ENCODE measurements at places on chromosomes 3 and 15. TPM values are rescaled to one million over a fixed set of nuclear protein-coding genes. Genes with fewer than 3 reads are reported as not detected.

SAMD7 gene
- not detected for total RNA-seq

SLCO3A1 gene
- total RNA-seq = 59.4 TPM

C15orf62 gene
- total RNA-seq = 1.4 TPM

STXBP5L gene
- total RNA-seq = not detected

SLC24A5 gene
- total RNA-seq = not detected

SMCO1 gene
- total RNA-seq = not detected

GRCh38 chr15:94360251-94360685, 128.9 kb downstream of the MCTP2 start:
- no peak for DNase-seq

GRCh38 chr3:128794067-128794768, 68.2 kb downstream of the RAB7A start:
- DNase-seq = no peak

GRCh38 chr3:35446896-35447295, 192.4 kb upstream of the ARPP21 start:
- DNase-seq = no peak

GRCh38 chr3:58258392-58259055, 20.9 kb downstream of the ABHD6 start:
- no peak for DNase-seq
